RPMI7951 (cell line): ENCODE measurements at places on chromosomes 7 and 10. TPM values are rescaled to one million over a fixed set of nuclear protein-coding genes. Genes with fewer than 3 reads are reported as not detected.

DNA sequence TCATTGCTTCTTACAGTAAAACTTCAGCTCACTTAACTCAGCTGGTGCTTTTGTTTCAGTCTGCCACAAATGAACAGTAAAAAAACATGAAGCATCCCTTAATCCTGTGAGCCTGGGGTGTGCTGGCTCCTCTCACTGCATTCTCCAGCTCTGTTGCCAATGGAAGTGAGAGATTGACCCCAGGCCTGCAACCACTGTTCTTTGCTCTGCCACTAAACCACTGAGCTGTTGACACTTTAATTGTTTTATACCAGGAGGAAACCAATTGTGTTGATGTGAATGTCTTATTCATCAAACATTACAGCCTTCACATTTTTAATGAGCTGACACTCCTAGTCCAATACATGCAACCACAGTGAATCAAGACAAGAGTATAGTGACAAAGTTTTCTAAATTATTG, 69.4 kb upstream of the FZD1 start:
- no peak for DNase-seq

DNA sequence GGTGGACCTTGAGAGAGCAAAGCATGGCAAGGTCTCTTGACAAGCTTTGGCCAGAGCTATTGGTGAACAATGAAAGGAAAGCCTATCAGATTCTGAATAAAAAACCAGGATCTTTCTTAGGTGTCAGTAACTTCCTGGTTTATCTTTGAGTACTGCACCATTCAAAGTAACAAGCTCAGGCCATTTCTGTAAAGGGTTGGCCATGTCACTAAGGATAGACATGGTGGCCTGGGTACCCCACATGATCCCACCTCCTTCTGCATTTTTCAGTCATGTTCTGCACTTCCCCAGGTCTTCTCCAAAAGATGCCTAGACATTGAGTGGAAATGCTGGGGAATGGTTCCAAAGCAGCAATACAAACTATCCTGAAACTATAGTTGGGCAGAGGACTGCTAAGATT, 242.0 kb downstream of the ARHGAP12 start:
- no peak for DNase-seq

Gene GALNT17
- total RNA-seq, result not detected in 2 replicates

DNA sequence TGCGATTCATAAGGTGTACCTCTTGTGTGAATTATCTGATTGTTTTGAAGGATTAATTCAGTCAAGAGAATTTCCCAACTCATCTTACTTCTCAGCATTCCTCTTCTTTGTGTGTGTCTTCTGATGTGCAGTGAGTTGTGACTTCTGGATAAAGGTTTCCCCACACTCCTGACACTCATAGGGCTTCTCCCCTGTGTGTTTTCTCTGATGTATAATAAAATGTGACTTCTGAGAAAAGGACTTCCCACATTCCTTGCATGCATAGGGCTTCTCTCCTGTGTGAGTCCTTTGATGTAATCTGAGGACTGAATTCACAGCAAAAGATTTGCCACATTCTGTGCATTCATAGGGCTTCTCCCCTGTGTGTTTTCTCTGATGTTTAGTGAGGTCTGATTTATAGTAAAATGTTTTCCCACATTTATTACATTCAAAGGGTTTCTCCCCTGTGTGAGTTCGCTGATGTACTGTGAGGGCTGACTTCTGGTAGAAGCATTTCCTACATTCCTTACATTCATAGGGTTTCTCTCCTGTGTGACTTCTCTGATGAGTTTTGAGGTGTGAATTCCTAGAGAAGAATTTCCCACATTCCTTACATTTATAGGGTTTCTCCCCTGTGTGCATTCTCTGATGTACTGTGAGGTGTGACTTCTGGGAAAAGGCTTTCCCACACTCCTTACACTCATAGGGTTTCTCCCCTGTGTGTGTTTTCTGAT, 24.2 kb downstream of the ZNF25 start:
- no peak for DNase-seq

Gene NPC1L1
- not detected in 2 replicates for total RNA-seq

Gene GCK
- total RNA-seq, result 2.4 and 2.6 TPM in 2 replicates

GRCh38 chr7:130386876-130387275, 6.6 kb downstream of the CPA1 start:
- no peak for DNase-seq
